ENCODE measurements at places on chromosomes 11 and 22. TPM values are rescaled to one million over a fixed set of nuclear protein-coding genes. Genes with fewer than 3 reads are reported as not detected.

The PTGDR2 gene
- 1.3 TPM for total RNA-seq

The CDCA5 gene
- 26.2 TPM for total RNA-seq

The HTR3B gene
- total RNA-seq: not detected

The ADAMTS15 gene
- total RNA-seq: 5.5 TPM

The OR10D3 gene
- not detected for total RNA-seq

The PRR33 gene
- not detected for total RNA-seq

The CD3G gene
- not detected for total RNA-seq

The NAALAD2 gene
- total RNA-seq: 2.2 TPM

The BATF2 gene
- 1.3 TPM for total RNA-seq

The KCNQ1OT1 gene
- total RNA-seq: 0.50 TPM

The RPS25 gene
- total RNA-seq: 1,484 TPM

The LARGE1 gene
- total RNA-seq: 1.9 TPM

The PITPNB gene
- total RNA-seq: 16.1 TPM

The CD44 gene
- 224 TPM for total RNA-seq

The HPS4 gene
- 18.3 TPM for total RNA-seq

The SLC25A18 gene
- total RNA-seq: 0.17 TPM

The INS gene
- total RNA-seq: not detected

The PAMR1 gene
- 26.1 TPM for total RNA-seq

The CYP2D6 gene
- 0.17 TPM for total RNA-seq

The BEST1 gene
- total RNA-seq: 1.7 TPM
